ACHN (cell line): ENCODE measurements at places on chromosomes 5 and 9.

- DNase-seq, result peak; percentile 91
These were observed at the start of gene TTF1 for GRCh38 chr9:132406554-132407122. Gene TTF1, minus strand, starts transcription at chr9:132406840. Its CDS starts 4,019 bp downstream, at chr9:132402821.

DNA sequence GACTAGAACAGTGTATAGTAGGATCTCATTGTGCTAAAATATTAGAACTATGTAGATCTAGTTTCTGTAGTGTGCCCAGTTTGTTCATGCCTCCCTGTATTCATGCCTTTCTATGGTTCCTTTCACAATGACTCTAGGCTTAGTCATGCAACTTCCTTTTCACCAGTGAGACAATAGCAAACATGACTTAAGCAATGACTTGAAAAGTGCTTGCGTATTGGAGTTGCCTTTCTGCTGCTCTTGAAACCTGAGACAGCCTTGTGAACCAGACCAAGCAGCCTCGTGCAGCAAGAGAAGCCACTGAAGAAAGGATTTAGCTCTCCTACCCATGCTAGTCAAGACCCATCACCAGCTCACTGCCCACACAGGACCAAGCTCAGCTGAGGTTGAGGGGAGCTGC is 294.5 kb upstream of the TAS2R1 start:
- DNase-seq, result peak; percentile 35

DNA sequence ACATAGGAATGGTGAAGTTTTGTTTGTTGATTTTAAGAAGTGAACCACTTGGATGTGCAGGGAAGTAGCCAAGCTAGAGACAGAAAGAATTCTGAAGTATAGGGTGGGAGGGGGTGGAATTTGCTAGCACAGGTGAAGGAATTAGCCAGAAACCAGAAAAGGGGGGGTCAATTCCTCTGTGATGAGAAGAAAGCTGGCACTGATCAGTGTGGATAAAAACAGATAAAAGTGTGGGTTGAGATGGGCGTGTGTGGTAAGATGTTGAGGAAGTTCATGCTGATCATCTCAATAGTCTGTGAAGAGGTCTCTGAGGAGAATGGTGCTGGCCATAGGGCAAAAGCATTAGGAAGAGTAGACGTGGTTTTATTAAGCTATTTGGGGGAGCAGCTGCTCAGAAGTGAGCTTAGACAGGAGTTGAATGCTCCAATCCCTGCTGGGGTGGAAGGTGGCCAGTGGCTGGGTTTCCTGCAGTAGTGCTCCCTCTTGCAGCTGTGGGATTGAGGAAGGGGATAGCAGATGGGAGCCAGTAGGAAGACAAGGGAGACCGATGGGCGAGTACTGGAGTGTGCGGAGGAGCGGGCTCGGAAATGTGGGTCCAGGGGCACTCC is 88.7 kb upstream of the ELL2 start:
- DNase-seq, result no peak

- DNase-seq, result no peak
These were observed 33.1 kb downstream of the ANP32B start for GRCh38 chr9:98016137-98016680.

DNA sequence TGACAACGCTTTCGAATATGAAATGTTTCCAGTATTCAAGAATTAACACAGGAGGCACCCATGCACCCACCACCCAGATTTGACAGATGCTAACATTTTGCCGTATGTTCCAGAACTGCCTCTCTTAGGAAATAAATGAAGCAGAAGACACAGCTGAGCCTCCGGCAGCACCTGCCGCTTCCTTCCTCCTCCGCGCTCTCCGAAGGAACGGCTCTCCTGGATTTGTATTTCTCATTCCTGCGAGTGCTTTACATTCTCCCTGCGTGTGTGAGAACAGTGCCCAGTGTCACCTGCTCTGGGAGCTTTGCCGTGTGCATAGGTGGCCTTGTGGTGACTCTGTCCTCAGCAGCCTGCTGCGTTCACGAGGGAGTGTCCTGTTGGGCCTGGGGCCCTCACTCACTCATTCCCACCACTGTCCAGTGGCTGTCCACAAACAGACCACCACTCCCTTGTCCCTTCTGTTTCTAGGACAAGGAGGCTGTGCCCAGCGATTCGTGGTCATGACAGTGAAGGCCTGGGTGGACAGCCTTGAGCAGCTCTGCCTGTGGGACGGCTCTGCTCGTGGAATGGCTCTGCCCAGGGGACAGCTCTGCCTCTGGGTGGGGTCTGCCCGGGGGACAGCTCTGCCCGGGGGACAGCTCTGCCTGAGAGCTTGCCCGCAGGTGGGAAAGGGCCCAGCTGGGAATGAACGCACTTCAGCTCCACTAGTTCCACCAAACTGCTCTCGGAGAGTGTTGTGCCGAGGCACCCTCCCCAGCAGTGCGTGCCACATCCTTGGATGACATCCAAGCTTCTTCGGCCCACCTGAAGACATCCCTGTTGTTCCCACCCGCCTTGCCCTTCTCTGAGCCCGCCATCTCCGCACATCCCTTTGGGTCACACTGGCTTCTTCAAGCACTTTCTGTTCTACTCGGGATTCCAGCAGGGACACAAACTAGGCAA is 170.5 kb upstream of the PPP1R26 start:
- no peak for DNase-seq
